Midbrain (tissue), 1 donor: ENCODE measurements at places on chromosomes 2 and 18.
A peak's percentile ranks its signal among the peaks of the same experiment; 100 is the strongest.

GRCh38 chr18:63624863-63625262 lies 19.2 kb downstream of the SERPINB4 start:
- no peak for DNase-seq

DNA sequence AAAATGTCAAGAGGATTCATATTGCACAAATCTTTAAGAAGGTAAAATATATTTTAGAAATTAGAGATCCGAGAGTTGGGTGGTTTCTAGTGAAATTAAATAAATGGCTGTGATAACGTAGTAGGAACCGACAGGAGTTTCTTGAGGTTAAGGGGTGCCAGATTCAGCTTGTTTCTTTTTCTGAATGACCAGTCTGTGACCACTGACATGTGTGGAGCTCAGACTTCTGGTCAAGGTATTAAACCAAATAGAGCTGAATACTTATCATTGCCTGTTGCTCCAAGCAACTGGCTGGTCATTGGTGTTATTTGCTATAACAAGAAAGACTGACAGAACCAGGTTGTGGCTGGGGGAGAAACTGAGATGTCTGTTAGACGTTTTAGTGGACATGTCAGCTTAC lies 408.2 kb upstream of the HS6ST1 start:
- DNase-seq, result no peak

- no peak for DNase-seq
Measured at GRCh38 chr2:218024871-218025270, 22.1 kb upstream of the TNS1 start.

GRCh38 chr2:54677476-54678265 lies 45.8 kb upstream of the EML6 start:
- DNase-seq, result no peak

DNA sequence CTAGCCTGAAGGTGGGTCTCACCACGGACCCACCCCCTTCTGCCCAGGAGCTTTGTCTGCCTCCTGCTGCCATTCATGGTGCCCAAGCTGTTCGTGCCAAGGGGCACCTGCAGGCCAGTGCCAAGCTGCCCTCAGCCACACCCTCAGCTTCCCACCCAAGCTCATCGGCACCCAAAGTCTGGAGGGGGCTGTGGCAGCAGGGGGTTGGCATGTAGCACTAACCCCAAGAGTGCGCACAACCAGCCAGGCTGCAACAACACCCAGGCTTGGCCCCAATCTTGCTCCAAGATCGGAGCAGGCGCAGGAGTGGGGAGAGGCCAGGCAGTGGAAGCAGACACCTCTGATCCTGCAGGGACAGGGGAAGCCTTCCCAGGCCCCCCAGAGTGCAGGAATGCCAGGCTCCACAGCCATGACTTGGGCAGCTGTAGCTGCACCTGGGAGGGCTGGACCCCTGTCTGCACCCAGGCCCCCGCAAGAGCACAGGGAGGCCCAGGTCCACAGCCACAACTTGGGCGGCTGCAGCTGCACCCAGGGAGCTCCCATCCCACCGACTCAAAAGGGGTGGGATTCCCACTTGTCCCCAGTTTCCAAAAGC lies 89.9 kb downstream of the ATAD2B start:
- DNase-seq, result no peak

GRCh38 chr18:75915941-75916623 lies 488.6 kb upstream of the SMIM21 start:
- DNase-seq, result peak; percentile 5

- no peak for DNase-seq
Measured at GRCh38 chr2:30235859-30236535, 4.7 kb downstream of the LBH start.

DNA sequence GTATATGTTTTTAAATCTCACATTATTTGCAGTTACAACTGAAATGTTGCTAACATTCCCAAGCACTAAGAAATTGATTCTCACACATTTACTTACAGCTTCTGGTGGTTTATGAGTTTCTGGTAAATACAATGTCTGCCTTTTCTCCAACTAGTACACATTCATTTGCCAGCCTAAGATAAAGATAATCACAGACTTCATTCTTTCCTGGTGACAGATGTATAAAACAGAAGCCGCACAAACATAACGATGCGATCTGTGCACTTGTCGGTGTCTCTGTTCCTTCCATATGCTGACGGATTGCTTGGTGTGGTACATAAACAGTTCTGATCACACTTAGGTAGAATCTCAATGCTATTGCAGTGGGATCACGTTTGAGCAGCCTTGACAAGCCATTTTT lies 100.4 kb upstream of the DDX18 start:
- DNase-seq, result no peak
